ENCODE measurements at places on chromosomes 6 and 20.

- DNase-seq = no peak
Measured at GRCh38 chr20:19967445-19967844, 49.7 kb upstream of the NAA20 start.

DNA sequence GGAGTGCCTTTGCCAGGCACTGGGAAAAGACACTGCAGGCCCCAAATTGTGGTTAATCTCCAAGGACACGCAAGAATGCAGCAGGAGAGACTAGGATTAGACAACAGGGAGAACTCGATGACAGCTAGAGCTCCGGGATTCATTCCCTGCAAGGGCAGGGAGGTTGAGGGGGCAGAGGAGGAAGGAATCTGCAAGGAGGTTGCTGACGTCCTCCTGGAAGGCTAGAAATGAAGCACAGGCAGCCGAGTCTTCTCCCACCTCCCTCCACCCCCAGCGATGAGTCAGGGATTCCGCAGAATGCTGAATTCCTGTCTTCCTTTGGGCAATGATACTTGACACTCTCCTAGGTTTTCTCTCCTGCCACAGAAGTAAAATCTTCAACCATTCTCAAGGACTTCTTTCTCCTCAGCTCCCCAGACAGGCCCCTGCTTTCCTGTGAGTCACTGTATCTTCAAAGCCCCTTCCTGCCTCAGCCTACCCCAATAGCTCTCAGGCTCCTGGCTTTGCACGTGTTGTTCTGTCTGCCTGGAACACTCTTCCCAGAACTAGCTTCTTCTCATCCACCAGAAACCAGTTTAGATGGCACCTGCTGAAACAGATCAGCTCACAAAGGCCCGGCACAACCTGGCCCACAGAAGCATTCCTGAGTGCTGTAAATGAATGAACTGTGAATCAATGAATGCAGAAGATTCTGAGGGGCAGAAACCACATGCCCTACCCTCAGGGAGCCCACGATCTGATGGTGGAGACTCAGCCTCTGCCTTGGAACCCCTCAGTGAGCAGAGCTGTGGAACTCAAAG is 85.6 kb downstream of the MRPL14 start:
- DNase-seq = no peak

DNA sequence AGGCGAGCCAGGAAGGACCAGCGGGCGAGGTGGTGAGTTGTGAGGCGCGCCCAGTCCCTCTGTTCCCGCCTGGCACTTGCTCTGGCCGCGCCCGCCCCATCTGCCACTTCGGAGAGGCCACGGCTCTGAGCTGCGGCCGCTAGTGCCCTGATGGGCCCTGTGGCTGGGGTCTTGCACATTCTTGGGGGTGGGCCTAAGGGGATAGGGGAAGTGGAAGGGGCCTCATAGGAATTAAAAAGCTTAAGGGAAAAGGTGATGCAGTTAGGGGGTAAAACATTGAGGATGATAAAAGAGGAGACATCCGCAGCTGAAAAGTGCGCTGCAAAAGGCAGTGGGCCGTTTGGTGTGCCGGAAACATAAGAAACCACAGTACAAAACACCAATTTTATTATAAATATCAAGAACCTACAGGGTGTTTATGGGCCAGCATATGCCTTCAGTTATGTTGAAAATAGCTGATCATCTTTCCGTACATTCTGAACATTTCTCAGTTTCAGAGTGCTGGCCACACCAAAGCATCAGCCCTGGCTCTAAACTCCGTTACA is 1.1 kb upstream of the PSMB8 start:
- DNase-seq = no peak

GRCh38 chr6:163964789-163965188 is 550.3 kb downstream of the QKI start:
- DNase-seq = no peak

DNA sequence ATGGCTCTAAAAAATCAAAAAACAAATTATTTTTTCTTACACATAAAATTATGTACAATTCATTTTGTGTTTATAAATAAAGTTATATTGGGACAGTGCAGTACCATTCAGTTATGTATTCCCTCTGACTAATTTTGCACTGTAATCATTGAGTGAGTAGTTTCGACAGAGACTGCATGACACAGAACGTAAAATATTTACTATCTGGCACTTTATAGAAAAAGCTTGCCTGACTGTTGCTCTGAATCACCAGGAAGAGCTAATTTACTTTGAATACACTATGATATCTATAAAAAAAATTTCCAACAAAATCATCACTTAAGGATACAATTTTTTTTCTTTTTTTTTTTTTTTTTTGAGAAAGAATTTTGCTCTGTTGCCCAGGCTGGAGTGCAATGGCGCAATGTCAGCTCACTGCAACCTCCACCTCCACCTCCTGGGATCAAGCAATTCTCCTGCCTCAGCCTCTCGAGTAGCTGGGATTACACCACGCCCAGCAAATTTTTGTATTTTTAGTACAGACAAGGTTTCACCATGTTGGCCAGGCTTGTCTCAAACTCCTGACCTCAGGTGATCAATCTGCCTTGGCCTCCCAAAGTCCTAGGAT is 11.0 kb upstream of the KHDC1L start:
- no peak for DNase-seq

DNA sequence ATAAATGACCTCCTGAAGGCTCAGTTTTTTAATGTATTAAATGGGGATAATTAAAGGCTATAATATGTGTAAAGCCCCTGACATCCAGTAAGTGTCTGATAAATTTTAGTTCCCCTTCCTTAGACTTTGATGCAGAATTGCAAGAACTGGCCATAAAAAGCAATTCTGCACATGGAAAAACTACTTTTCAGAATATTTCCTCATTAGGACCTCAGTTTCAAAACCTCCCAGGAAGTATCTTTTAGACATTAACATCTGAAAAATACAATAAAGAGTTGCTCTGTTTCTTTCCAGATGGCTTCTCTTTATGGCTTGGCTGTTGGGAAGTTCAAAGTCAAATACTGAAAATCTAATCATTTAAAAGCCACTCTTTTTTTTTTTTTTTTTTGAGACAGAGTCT is 106.3 kb upstream of the ZNF217 start:
- DNase-seq = no peak

GRCh38 chr6:38503032-38503773 is 136.5 kb downstream of the BTBD9 start:
- no peak for DNase-seq

- no peak for DNase-seq
Measured at GRCh38 chr6:130890521-130890971, 63.3 kb downstream of the SMLR1 start.

GRCh38 chr6:66849843-66850242 is 1142.8 kb upstream of the EYS start:
- DNase-seq = no peak

DNA sequence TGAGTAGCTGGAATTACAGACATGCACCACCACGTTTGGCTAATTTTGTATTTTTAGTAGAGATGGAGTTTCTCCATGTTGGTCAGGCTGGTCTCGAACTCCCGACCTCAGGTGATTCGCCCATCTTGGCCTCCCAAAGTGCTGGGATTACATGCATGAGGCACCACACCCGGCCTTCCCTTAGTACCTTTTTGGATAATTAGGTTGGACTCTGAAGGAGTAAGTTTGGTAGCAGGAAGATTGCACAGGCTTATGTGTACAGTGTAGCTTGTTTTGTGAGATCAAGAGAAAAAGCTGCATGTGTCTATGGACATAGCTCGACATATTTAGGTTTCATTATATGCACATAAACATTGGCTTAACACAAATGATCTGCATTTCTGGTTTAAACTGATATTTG is 116.8 kb downstream of the NCOA3 start:
- no peak for DNase-seq

GRCh38 chr20:50865591-50865990 is 65.6 kb downstream of the ADNP start:
- DNase-seq = no peak

GRCh38 chr6:37232430-37233017 is 25.0 kb upstream of the TBC1D22B start:
- DNase-seq = no peak

GRCh38 chr6:106799031-106799894 is 169.9 kb downstream of the QRSL1 start:
- no peak for DNase-seq

DNA sequence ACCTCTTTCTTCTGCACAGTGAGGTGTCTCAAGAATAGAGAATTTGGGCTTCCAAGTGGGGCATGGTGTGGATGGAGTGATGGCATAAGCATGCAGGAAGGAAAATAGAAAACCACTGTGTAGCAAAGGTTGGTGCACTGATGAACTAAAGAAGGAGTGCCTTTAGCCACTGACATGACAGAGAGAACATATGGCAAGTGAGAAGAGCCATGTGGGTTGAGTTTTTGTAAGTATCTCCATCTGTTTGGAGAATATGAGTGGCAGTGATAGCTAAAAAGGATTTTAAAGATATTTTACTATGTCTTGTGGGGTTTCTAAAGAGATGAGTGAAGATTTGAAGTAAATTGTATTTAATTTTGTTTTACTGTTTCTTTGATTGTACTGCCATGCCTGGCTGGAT is 160.5 kb upstream of the GRIK2 start:
- DNase-seq = no peak

GRCh38 chr6:84172574-84172973 is 54.9 kb downstream of the CEP162 start:
- DNase-seq = no peak

DNA sequence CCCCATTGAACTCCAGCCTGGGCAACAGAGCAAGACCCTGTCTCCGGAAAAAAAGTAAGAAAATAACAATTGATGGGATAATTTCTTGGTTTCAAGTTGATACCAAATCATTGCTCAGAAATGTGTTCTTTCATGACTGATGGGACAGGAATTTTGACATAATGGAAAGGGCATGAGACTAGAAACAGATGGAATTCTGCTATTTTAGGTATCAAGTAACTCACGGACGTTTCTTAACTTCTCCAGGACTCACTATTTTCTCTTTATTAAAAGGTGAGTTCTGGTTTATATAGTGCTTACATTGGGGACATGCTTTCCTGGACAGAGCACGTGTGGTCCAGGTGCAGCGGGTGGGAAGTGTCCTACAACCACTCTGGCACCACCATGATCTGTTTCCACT is 6.0 kb upstream of the DSP start:
- no peak for DNase-seq

GRCh38 chr6:162074641-162075275 is 652.8 kb downstream of the PRKN start:
- no peak for DNase-seq

DNA sequence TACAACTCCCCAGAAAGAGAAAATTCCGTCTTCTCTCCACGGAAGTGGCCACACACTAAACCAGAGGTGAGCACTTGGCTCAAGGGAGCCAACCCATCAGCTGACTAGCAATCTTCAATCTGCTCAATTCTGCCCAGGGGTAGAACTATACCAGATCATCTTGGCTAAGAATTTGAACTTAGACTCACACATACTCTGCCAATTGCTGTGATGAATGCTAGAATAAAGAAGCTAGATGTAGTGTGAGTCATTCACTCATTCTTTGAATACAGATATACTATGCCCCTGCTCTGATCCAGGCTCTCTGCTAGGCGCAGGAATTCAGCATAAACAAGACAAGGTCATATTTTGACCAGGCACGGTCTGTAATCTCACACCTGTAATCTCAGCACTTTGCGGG is 147.9 kb upstream of the SHLD1 start:
- DNase-seq = no peak

GRCh38 chr20:13139459-13140150 is 81.5 kb upstream of the ISM1 start:
- DNase-seq = no peak

DNA sequence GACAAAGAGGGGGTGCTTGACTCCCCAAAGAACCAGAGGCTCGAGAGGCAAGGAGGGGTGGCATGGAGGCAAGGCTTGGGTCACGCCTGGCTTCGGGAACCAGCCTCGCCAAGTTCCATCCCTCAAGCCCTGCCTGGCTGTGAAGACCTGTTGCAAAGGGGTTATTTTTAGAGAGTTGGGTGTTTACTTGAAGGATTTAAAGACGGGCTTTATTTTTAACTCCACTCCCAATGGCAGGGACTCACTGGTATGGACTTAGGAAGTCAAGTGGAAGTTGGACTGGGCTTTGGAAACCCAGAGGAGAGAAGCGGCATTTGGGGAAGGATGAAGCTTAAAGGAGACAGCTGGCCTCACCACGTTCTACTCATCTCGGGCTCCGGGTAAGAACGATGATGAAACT is 43.1 kb downstream of the JPH2 start:
- no peak for DNase-seq

- no peak for DNase-seq
Measured at GRCh38 chr6:15642276-15642675, 20.6 kb downstream of the DTNBP1 start.

DNA sequence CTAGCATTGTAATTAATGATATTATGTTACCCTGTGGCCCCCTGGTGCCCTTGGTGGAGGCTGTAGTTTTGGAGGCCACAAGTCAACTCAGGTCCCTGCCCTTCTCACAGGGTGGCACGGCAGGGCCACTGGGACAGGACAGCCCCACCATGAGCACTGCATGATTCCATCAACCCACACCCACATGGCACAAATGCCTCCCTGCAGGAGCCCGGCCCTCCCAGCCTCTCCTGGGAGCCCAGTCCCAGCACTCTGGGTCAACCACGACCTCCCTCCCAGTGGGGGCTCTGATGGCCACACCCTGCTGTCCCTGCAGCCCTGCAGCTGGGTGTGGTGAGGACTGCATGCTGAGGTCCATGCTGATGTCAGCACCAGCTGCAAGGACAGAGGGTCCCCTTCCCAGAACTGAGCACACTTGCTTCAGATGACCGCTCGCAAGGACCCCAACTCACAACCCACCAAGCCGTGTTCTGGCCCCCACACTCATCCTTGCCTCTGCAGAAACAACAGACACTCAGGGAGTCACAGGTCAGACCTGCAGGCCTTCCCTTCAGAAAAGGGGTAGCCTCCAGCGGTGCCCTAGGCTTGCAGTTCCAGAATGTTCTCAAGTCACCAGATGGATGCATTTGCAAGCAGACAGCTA is 15.7 kb upstream of the CST7 start:
- DNase-seq = no peak

- no peak for DNase-seq
Measured at GRCh38 chr6:7859591-7859990, 51.0 kb downstream of the TXNDC5 start.

DNA sequence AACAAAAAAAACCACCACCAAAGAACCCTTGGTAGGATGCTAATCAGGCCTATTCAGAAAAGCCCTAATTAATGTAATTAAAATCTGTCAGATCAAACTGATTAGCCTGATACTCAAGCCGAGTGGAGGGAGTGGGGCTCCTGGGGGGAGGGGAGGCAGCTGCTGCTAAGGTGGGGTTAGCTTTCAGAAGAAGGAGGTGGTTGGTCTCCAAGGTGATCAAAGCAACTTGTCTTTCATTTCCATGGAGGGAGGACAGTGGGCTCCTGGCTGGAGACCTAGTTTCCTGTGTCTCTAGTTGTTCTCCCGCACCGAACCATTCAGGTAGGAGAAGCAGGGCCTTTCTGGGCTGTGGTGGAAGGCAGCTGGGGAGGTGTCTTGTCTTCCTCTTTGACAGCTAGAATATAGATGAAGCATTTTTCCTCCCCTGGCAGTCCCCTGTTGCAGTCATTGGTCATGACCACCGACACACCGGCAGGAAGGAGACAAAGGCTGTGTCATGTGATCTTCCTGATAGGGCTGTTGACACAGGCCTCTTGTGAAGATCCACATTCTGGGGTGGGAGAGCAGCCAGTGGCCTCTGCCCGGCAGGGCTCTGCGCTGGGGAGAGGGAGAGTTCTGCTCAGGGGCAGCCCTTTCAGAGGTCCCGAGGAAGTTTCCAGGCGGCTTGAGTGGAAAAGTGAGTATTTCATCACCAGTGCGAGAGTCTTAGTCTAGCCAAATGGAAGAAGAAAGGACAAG is 39.9 kb upstream of the PRDM1 start:
- no peak for DNase-seq

GRCh38 chr6:94769197-94769596 is 808.1 kb upstream of the MANEA start:
- no peak for DNase-seq

Data from stimulated activated CD8-positive, alpha-beta memory T cell treated with anti-CD3 and anti-CD28 coated beads, Interleukin-2, amount 100 ng/mL, for 48 hours (primary cell).